ENCODE measurements at places on chromosomes 16 and 17.

GRCh38 chr16:23857256-23857880 lies 21.6 kb downstream of the PRKCB start:
- no peak for DNase-seq

- DNase-seq = no peak
Observed at GRCh38 chr16:27772093-27772825, 222.3 kb downstream of the KATNIP start.

- DNase-seq = peak; percentile 82
Observed at GRCh38 chr16:17476414-17477259, 5.9 kb upstream of the XYLT1 start.

DNA sequence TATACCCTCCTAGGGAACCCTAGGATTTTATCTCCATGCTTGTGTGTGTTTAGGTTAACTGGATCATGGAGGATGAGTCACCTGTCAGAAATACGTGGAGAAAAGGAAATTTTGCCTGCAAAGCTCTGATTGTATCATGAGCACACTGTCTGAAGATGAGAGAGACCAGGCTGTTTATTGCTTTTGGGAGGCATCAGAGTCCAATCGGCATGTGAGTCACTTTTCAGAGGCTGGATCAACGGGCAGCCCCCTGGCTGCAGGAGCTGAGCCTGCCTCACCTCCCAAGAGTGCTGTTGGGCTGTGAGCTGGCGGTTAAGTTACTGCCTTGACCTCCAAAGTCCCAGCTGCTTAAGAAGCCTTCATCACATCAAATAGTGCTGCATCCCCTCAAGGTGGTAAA lies 41.5 kb upstream of the MED9 start:
- DNase-seq = no peak

DNA sequence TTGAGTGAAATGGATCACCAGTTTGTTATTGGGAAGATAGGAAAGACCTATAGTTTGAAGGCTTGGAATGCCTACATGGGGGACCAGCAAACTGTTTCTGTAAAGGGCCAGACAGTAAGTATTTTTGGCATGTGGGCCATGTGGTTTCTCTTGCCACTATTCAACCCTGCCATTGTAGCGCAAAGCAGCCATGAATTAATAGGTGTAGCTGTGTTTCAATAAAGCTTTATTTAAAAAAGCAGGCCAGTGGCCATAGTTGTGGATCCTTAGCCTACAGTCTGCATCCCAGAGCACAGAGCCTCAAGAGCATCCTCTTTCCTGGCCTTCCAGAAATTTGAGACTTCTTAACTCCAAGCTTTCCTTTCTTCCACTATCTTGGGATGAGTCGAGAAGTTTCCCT lies 29.3 kb downstream of the ABAT start:
- no peak for DNase-seq

DNA sequence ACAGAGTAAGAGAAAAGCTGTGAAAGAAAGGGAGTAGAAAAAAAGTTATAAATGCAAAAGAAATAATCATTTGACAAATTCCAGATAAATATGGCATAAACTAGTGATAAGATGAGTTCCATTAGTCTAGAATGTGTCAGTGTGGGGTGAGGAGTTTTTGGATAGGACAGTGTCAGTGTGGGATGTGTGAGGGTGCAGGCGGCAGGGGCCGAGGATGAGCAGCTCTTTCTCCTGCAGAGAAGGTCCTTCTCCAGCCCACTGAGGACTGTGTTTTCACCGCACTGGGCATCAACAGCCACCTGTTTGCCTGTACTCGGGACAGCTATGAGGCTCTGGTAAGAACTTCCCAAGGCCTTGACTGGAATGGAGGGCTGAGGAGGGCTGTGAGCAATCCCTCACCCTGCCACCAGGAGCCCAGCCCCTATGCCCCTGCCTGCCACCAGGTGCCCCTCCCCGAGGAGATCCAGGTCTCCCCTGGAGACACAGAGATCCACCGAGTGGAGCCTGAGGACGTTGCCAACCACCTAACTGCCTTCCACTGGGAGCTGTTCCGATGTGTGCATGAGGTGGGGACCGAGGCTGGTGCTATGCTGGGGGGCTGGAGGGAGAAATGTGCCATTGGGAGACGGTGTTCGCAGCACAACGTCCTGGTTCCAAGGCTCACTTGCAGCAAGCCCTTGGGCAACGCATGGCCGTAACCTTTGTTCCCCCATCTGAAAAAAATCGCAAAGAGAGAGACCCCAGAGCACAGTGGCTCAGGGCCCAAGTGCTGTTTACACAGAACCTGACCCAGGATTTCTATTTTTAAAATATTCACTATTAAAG lies 13.1 kb downstream of the RAPGEFL1 start:
- peak; percentile 71 for DNase-seq

DNA sequence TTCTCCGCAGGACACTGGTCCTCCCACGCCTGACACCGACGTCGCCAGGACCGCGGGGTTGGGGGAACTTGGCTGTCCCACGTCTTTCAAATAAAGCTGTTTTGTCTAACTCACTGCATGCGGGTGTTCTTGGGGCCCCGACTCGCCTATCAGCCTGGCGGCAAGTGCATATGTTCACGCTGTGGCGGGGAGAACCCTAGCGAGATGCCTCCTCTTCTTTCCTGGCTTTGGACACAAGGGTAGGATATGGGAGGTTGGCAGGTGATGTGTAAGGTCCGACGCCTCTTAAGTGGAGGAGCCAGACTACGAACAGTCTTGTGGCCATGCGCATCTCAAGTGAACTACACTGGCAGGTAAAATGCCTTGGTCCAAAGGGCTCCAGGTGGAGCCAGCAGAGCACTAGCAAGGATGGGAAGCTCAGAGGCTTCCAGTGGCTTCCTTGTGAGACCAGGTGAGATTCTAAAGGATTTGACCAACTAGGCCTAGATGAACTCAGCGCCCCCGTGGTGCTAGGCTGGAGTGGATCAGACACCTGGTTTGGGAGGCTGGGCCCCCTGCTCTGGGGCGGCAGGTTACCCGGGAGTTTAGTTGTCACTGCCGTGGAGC lies 873 bp upstream of the RPS2 start:
- no peak for DNase-seq

GRCh38 chr16:85652431-85653221 lies 36.1 kb downstream of the GINS2 start:
- DNase-seq = peak; percentile 87

- no peak for DNase-seq
Observed at GRCh38 chr17:38637951-38638350, 32.2 kb upstream of the SRCIN1 start.

DNA sequence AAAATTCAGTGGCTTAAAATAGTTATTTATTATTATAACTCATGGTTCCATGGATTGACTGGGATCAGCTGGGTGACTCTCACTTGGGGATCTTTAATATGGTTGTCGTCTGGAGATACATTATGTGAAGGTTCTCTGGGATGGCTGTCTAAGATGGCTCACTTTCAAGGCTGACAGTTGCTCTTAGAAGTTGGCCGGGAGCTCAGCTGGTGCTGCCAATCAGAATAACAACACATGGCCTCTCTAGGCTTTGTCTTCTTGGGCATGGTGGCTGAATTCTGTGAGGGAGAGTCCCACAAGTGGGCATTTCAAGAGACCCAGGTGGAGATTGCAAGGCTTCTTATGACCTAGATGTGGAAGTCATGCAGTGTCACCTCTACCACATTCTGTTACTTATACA lies 269.7 kb downstream of the CA10 start:
- DNase-seq = no peak

- DNase-seq = peak; percentile 88
Observed at GRCh38 chr16:81873843-81874752, 95.0 kb downstream of the PLCG2 start.

- no peak for DNase-seq
Observed at GRCh38 chr17:68544111-68544915, 32.1 kb downstream of the PRKAR1A start.

DNA sequence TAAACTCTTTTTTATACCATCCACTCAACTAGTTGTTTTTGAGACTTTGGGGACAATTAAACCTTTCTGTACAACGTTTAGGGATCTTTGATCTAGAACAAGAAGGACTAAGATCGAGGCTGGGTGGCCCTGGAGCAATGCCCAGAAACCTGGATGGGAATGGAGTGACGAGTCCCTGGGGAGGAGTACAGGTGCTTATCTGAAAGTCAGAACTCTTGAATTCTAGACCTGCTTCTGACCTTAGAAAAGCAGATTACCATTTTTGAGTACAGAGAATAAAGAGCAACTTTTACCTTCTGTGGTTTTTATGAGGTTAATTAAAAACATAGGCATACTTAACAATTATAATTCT lies 17.8 kb downstream of the UBE2Z start:
- no peak for DNase-seq

- peak; percentile 52 for DNase-seq
Observed at GRCh38 chr17:2259769-2260536, 43.6 kb downstream of the SMG6 start.

DNA sequence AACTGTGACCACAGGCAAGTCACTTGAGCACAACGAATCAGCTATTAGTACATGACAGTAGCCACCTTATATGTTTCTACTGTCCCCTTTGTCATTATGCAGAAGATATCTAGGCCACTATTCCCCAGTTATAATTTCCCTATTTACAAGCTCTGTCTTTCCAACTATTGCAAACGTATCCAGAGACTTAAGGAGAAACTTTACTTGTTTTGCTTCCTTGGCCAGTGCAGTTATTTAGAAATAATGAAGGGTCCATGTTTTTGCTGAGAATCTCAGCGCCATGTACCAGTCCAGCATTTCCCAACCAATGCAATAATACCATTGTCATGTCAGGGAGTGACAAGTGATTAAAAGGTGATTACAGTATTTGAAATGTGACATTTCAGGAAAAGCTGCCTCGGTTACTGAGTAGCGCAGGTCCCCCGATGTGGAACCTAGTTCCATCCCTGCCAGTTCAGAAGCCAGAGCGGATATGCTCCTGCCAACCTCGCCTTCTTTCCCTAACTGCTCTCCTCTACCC lies 743 bp downstream of the ZNF624 start:
- DNase-seq = peak; percentile 17

GRCh38 chr16:57471852-57472664 lies 9.6 kb downstream of the POLR2C start:
- no peak for DNase-seq

GRCh38 chr16:66961065-66961744 lies at the start of gene CES3:
Gene CES3, plus strand, starts transcription at chr16:66961266. Its CDS starts 42 bp downstream, at chr16:66961308.
- peak; percentile 91 for DNase-seq

- no peak for DNase-seq
Observed at GRCh38 chr16:87306516-87306915, 10.7 kb downstream of the C16orf95 start.

DNA sequence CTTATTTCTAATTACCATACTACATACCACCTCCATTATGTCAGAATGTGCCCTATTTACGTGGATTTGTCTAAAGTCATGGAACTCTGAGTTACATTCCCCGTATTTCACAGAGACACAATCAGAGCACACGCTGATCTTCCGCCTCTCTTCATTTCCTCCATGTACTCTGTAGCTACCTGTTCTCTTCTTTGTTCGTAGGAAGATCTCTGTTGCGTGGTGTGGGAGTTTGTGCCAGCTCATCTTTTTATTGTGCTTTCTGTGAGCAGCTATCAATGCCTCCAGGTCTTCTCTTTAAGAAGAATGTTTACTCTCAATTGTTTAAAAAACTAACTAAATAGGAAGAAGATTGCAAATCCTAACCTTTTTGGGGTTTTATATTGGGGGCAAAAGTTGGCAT lies 26.9 kb downstream of the NLRC5 start:
- DNase-seq = no peak

GRCh38 chr17:48051706-48052486 lies 3.7 kb downstream of the NFE2L1 start:
- DNase-seq = peak; percentile 96

DNA sequence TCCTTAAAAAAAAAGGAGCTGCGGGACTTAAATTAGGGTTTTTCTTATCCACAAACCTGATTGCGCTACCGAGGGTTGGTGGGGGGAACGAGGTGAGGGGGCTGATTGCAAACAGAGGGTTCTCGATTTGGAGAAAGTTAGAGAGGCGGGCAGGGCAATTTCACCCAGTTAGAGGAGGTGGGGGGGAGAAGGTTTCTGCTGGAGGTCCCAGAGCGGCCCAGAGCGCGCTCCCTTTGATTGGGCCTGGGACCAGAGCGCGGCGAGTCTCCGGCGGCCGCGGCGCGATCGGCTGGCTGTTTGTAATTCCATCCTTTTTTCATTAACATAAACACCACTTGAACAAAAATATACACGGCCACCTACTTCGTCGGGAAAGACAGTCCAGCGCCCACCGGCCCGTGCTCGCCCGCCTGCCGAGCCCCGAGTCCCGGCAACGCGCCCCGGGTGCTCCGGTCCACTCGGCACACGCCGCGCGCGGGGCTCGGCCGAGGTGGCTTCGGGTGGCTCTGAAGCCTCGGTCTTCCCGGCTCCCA lies 13.3 kb upstream of the FOXF1 start:
- DNase-seq = no peak

DNA sequence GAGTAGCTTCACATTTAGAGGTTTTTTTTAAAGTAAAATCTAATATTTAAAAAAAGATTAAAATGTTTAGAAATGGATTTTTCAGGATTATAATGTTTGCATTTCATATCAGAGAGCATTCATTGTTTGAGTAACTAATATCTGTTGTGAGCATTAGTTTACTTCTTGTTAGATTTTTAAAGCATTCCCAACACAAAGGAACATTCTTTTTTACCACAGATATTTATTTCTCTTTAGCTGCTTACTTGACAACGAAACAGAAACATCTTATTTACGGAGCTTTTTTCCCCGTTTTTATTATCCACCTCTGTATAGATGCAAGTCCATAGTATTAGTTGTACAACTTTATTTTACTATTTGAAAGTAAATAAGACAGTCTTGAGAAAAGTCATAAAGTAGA lies 53.0 kb downstream of the NFAT5 start:
- no peak for DNase-seq

DNA sequence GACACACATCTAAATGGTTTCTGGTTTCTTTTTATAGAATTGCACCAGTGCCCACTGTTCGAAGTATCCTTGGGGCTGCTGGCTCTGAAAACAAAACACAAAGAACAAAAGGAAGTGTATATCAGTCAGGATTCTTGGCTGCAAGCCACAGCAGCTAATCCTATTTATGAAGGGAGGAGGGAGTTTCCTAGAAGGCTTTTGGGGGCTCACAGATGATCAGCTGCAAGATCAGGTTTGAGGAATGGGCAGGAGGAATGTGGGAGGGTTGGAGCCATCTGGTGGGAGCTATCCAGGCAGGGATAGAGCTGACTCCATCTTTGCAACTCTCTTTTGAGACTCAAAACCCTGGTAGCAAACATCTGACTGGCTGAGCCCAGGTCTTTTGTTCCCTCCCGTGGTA lies 118.3 kb upstream of the EEF2KMT start:
- no peak for DNase-seq

- DNase-seq = peak; percentile 68
Observed at GRCh38 chr16:80806927-80807340, 2.5 kb upstream of the CDYL2 start.

DNA sequence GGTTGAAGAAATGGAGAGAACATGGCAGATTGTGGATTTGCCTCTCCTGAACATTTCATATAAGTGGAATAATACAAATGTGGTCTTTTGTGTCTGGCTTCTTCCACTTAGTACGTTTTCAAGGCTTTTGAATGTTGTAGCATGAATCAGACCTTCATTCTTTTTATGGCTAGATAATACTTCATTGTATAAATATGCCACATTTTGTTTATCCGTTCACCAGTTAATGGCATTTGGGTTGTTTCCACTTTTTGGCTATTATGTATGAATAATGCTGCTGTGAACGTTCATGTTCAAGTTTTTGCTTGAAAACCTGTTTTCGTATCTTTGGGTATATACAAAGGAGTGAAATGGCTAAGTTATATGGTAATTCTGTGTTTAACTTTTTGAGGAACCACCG lies 130.4 kb downstream of the TANC2 start:
- no peak for DNase-seq
